ENCODE measurements at places on chromosomes 12 and 14. TPM values are rescaled to one million over a fixed set of nuclear protein-coding genes. Genes with fewer than 3 reads are reported as not detected.

GRCh38 chr12:81811061-81811777, 52.1 kb upstream of the PPFIA2 start:
- DNase-seq: no peak

DNA sequence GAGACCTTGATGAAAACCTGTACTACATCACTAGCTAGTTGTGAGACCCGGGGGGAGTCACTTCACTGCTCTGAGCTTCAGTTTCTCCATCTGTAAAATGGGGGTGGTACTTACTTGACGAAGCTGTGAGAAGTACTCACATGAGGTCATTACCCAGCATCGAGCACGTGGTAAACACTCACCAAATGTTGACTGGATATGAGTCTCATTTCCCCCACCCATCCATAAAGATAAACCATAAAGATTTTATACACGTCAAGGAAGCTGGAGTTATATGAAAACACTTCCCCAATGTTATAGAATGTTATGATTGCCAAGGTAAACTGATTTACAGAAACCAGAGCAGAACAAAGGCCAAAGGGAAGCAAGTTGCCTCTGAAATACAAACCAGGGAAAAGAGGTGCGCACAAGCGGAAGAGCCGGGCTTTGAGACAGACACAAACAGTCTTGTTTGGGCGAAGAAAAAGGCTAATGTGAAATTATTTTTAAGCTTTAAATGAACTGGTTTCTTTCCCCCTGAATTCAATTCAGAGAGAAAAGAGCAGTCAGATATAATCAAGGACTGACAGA, 536.8 kb downstream of the MED13L start:
- no peak for DNase-seq

- no peak for DNase-seq
Observed at GRCh38 chr14:22408547-22408946, 180.5 kb downstream of the DAD1 start.

- no peak for DNase-seq
Observed at GRCh38 chr12:106585105-106585520, 2.3 kb downstream of the RFX4 start.

GRCh38 chr12:92002673-92003382, 142.8 kb downstream of the BTG1 start:
- no peak for DNase-seq

DNA sequence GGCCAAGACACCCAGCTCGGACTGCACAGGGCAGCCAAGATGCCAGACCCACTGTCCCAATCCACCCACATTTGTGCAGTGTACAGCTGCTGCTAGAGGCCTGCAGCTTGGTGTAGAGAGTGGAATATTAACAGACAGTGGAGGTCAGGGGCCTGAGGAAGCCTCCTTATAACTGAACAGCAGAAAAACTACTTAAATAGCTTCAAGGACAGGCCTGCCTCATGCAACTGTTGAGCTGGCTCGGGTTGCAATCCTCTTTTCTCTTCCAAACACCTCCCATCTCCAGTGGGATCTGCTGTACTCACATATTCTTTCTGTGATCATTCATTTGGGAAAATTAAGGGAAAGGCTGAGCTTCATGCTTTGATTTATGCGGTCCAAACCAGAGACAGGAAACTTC, 1043.2 kb upstream of the TMEM132C start:
- DNase-seq: no peak

DNA sequence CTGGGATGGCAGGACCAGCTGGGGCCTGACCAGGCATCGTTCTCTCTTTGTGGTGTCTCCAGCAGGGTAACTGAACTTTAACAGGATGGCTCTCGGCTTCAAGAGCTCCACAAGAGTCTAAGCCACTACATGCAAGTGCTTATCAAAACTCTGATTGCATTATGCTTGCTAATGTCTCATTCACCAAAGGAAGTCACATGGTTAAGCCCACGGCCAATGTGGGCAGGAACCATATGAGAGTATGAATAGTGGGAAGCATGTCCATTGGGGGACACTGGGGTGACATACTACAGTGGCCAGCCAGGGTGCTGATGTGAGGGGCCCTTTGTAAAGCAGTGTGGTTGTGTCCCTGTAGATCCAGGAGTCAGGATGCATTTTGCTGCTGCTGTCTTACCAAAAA, 35.0 kb upstream of the KCNA5 start:
- DNase-seq: no peak

GRCh38 chr12:92032965-92033364, 112.7 kb downstream of the BTG1 start:
- no peak for DNase-seq

DNA sequence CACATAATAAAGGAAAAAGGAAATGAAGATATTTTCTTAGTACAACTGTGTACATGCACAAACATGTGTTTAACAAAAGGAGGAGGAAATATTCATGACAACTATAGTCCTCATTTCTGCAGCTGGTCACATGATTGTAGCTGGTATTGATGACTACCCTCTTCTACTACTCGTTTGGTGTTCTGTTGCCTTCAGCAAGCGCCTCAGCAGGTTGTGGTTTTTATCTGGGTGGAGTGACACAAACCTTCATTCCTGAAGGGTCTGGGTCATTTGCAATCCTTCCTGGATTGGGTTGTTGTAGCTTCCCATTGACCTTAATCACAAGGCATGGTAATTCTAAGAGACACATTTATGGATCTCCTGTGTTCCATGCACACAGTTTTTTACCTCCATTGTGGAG, 1009.9 kb upstream of the USP15 start:
- DNase-seq: no peak

- DNase-seq: no peak
Observed at GRCh38 chr14:99538275-99538674, 57.1 kb downstream of the CCNK start.

DNA sequence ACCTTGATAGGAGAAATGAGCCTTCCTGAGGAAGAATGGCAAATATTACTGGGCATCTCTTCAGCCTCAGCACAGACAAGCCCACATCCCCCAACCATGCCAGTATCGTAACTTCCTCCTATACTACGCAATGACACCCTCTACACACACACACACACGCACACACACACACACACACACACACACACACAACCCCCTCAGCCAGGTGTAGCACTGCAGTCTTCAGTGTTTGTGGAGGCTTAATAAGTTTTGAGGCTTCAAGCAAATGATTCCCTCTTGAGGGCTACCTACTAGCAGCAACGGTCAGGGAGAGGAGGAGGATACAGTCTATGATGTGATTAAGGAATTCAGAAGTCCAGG, 1.6 kb downstream of the DGKA start:
- DNase-seq: no peak

The LTA4H gene
- polyA plus RNA-seq: 142 TPM

The ERG28 gene
- polyA plus RNA-seq: 36.4 TPM

The FZD10 gene
- polyA plus RNA-seq: 2.8 TPM

The SELPLG gene
- polyA plus RNA-seq: 1.6 TPM

The TMEM63C gene
- 1.5 TPM for polyA plus RNA-seq

The SSTR1 gene
- polyA plus RNA-seq: 1.7 TPM

The MARCHF9 gene
- polyA plus RNA-seq: 15.6 TPM

The IFNG-AS1 gene
- polyA plus RNA-seq: not detected
